Activated T-helper 17 cell treated with anti-CD3 and anti-CD28 coated beads, Interleukin-2, amount 50 U/mL, for 72 hours (primary cell): ENCODE measurements at places on chromosomes 1 and 21.
A peak's percentile ranks its signal among the peaks of the same experiment; 100 is the strongest.

DNA sequence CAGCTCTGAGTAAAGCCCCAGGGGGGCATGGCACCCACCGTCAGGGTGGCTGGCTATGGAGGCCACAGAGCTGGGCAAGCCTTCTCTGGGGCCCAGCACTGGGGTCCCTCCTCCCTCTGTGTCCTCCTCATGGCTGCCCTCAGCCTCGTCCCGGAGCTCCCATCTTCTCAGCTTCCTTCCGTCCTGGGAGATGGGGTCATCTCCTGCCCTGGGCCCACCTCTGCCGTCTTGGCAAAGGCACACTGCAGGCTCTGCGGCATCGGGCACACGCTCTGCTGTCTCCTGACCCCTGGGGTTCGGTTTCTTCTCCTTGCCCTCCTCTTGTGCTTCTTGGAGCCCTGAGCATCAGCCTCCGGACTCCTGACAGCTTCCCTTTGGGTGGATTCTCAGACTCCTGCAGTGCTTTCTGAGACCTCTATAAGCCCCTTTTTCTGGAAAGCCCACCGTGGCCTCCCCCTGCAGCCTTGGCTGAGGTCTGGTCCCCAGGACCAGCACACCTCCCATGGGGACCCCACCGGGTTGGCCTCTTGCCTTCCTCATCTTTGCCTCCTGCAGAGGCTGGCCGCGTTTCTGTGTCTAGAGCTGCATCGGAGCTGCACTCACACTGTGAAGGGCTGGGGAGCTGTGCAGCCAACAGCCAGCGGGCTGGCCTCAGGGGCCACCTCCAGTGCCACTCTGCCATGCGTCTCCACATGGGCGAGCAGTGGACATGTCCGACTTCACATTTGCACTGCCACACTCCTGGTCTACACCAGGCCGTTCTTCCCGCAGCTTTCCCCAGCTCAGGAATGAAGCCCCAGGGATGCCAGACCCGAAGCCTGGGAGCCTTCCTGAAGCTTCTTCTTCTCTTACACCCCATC lies 11.6 kb downstream of the UMODL1 start:
- ATAC-seq = no peak

DNA sequence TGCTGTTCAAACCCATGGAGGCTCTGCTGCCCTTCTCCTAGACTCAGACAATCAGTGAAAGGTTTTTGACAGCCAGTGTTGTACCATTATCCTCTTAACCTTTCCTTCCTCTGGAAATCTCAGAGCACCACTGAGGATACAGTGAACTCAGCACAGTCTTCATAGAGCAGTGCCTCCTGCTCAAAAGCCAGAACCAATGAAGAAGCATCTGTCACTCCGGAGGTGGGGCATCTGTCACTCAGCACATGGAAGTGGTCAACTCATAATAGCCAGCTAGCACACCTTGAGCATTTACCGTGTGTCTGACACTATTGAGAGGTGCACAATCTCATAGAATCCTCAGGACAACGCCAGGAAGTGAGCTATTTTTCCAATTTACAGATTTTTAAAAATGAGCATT lies 62.4 kb downstream of the NMNAT2 start:
- no peak for ATAC-seq

DNA sequence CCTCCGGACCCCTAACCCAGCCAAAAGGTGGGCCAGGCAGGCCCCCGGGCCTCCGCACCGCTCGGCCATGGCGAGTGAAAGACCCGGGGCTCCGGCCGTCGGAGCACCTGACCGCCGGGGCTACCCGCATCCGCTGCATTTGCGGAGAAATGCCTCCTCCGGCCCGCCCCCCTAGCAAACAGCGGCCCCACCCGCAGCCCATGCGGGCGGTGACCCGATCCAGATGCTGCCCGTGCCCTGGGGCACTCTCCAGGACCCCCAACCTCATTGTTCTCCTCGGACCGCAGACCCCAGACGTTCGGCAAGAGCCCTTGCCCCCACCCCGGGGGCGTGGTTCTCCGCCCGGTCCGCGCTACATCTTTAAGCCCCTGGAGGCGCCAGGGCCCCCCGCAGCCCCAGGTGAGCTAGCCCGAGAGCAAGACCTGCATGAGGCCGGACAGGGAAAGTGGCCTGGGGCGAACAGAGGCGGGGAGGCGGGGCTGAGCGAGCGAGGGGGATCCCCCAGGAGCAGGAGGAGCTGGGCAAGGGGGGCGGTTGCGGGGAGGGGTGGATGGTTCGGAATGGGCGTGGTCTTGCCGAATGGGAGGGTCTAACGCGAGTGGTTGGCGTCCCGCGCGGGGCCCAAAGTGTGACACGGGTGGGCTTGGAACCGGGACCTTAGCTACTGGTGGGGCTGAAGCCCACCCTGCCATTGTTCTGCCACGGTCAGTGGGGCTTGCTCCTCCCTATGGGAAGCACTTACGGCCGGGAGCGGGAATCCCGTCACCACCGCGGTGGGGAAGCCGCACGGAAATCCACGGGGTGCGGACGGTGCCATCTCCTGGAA lies 6.3 kb upstream of the CRYBG2 start:
- ATAC-seq = peak; percentile 29

DNA sequence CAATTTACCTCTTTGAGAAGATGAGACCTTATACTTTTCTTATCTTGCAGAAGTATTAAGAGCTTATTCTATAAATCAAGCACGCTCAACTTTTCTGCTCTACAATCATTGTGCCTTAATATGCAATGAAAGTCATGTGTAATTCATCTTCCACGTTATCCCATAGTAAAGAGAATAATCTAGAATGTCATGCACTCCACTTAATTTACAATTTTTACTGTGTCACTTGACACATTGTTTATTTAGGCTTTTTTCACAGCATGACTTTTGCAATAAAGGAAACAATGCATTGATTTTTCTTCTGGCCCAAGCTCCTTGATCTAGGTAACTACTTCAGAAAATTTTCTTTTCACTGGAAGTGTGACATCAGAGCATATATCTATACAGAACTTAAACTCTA lies 290.9 kb downstream of the HHIPL2 start:
- no peak for ATAC-seq

GRCh38 chr1:50427086-50427817 lies 4.0 kb upstream of the DMRTA2 start:
- no peak for ATAC-seq

- no peak for ATAC-seq
These were observed 56.9 kb downstream of the CD58 start for GRCh38 chr1:116513956-116514355.

- ATAC-seq = no peak
These were observed 58.1 kb downstream of the LRRN2 start for GRCh38 chr1:204627436-204627835.

- ATAC-seq = no peak
These were observed 244.6 kb upstream of the NEGR1 start for GRCh38 chr1:72526926-72527325.

GRCh38 chr1:104932030-104932915 lies 1182.6 kb downstream of the AMY1C start:
- ATAC-seq = no peak

- no peak for ATAC-seq
These were observed 89.9 kb downstream of the TBX19 start for GRCh38 chr1:168370586-168370985.

DNA sequence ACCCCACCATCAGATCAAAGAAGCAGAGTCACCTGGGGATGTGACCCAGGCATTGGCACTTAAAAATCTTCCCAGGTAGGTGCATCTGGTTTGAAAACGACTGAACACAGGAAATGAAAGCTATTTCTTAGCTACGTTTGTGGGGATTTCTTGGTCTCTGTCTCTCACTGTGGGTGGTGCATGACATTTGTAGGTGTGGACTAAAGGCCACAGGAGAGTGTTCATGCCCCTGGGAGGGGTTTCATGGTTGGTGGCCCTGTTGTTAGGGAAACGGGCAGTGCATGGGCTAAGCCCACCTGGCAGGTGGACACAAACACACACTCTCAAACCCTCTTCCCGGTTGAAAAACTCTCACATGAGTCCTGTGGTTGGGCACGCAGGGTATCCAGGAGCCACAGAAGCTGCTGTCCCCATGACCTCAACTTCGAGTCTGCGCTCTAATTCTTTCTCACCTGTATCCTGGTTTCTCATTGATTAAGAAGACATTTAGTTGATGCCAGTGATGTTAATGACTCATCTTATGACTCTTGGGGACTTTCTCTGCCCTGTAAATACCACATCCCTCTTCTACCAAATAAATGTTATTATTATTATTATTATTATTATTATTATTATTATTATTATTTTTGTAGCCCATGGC lies 119.4 kb downstream of the MRPS6 start:
- peak; percentile 80 for ATAC-seq

GRCh38 chr1:51172811-51173210 lies 63.3 kb upstream of the RNF11 start:
- ATAC-seq = no peak

DNA sequence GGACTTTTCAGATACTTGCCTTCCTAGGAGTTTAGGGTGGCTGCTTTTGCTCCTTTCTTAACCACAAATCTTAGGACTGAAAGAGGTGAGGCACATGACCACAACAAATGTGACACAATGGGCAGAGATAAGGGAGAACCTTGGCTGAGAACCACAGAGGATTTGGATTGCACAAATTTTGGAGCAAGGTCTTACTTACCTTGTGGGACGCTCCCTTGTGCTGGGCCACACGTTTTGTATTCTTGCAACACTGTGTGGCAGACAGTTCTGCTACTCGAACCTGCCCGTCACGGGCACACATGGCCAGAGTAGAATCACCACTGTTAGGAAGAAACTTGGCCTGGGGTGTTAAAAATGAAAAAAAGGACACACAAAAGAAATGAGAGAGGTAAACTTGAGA lies 23.9 kb downstream of the DCAF8 start:
- no peak for ATAC-seq

DNA sequence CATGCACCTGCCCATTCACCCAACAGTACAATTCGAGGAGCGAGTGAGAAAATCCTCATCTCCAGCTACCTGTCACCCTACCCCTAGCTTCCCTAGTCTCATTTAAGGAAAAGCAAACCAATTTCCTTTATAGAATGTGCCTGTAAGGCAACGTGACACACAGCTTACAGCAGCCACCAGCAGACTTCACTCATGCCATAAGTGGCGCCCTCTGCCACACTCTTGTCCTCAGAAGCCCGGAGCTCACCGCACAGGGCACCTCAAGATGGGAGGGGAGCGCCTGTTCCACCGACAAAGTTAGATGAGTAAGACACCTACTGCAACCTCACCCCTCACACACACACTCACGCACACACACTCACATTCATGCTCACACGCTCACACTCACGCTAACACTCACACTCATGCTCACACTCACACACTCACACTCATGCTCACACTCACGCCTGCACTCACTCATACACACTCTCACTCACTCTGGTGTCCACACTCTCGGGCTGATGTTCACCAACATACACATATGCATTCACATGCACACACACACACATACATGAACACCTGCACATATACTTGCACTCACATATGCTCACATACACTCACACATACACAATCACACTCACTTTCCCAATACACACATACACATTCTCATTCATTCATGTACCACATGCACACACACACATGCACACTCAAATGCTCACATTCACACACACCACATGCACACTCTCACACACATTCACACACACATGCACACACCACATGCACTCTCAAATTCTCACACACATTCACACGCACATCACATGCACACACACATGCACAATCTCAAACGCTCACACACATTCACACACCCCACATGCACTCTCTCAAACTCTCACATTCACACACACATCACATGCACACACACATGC lies 170.7 kb downstream of the PSMG1 start:
- no peak for ATAC-seq

DNA sequence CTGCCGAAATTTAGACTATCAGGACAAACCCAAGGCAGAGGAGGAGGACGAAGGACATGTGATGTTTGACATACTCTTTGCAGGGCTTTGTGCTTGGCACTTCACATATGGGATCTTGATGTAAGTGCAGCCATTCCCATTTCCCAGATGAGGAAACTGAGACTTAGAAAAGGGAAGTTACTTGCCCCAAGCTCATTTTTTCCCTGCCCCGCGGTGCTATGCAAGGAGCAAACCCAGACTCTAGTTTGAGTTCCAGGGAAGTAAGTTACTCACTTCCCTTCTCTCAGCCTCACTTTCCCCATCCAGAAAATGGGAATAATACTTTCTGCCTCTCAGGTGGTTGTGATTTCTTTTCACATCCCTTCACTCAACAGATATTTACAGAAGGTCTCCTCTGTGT lies 4.5 kb upstream of the FOXO6 start:
- ATAC-seq = no peak

DNA sequence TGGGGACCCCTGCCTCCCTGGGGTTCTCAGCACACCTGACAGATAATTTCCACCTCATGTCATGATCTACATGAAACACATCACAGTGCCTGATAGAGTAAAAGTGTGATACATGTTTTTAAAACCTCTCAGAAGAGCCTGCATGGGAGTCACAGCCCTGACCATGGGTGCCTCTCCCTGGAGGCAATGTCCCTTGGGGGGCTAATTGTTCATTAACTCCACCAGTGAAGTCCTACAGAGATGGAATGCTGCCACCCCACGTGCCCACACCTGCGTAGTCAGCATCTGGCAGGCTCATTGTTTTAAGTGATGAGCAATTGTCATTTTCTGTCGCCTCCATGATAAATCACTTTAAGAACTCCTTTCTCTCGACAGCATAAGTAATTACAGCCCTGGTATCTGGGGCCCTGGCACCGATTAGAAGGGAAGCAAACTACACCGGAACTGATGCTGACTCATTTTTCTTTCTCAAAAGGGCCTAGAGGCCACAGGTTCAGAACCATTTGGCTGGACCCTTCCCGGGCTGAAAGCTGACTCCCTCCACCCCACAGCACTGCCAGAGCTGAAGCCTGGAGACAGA lies 109.6 kb upstream of the GJB5 start:
- ATAC-seq = no peak

GRCh38 chr21:31084689-31085088 lies 46.4 kb upstream of the KRTAP19-8 start:
- no peak for ATAC-seq

DNA sequence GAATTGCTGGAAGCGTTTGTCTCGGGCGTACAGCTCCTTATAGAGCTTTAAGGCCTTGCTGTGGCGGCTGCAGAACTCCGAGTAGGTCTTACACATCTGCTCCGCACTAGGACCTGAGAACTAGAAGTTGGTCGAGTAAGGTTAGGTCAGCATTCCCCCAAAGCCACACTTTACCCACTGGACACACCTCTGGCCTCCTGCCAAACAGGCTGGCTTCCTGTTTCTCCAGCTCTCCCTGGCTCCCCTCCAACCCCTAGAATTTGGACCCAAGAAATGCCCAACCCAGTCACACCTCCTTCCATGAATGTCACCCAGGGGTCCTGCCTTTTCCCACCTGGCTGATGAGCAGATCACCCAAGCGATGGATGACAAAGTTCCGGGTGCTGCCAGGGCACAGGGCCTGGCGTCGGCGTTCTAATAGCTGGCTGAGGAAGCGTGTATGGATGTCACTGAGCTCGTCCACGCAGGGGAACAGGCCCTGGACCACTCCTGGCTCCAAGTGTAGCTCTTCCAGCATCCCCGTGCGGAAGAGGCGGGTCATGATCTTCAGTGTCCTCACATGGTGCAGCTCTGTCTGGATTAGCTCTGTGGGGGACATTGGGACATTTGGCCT lies 15.6 kb downstream of the ARHGEF2 start:
- ATAC-seq = no peak

GRCh38 chr1:213414911-213415310 lies 363.9 kb downstream of the RPS6KC1 start:
- no peak for ATAC-seq
